ENCODE measurements at places on chromosomes 5 and 9. TPM values are rescaled to one million over a fixed set of nuclear protein-coding genes. Genes with fewer than 3 reads are reported as not detected.

GRCh38 chr9:7690014-7690413 lies 109.6 kb downstream of the DMAC1 start:
- H3K27ac ChIP-seq = no peak overlapping the region
- H3K4me3 ChIP-seq = no peak overlapping the region
- no peaks in the 10 kb centered on the region for H3K4me1 ChIP-seq

GRCh38 chr9:130981756-130982137 lies 27.2 kb upstream of the LAMC3 start:
- no peaks in the 10 kb centered on the region for H3K36me3 ChIP-seq
- DNase-seq = no peak
- H3K27me3 ChIP-seq = no peaks in the 10 kb centered on the region
- H3K27ac ChIP-seq = no peak overlapping the region
- no peak overlapping the region for H3K4me3 ChIP-seq

- no peaks in the 10 kb centered on the region for H3K27me3 ChIP-seq
- no peaks in the 10 kb centered on the region for H3K36me3 ChIP-seq
- DNase-seq = no peak
- H3K27ac ChIP-seq = no peak overlapping the region
- H3K4me1 ChIP-seq = no peaks in the 10 kb centered on the region
- no peak overlapping the region for H3K4me3 ChIP-seq
Observed at GRCh38 chr9:99353408-99353807, 131.3 kb downstream of the SEC61B start.

DNA sequence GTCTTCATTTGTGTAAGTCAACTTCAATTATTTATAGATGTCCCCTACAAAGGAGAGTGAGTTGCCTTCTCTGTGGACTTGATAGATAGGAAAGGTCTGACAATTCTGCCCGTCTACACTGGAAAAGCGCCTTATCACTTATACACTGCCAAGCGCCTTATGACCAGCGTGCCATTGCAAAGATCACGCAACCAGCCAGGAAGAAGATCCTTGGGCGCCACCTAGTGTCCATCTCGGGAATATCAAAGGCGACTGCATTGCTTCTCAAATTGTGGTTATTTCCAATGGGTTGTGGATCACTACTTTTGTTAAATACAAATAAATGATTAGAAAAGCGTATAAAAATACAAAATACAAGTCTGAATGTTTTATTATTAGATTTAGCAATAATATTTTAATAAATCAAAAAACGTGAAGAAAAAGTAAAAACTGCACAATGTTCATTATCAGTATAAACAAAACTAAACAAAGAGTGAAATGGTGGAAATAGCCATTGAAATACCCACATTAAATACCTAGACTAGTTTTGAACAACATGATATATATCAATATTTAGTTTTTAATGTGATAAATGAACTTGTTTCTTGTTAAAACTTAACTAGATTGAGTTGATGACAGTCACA lies 27.8 kb downstream of the SUB1 start:
- H3K4me1 ChIP-seq = no peaks in the 10 kb centered on the region
- no peaks in the 10 kb centered on the region for H3K27me3 ChIP-seq
- no peak overlapping the region for H3K27ac ChIP-seq
- no peaks in the 10 kb centered on the region for H3K36me3 ChIP-seq
- H3K4me3 ChIP-seq = no peak overlapping the region

DNA sequence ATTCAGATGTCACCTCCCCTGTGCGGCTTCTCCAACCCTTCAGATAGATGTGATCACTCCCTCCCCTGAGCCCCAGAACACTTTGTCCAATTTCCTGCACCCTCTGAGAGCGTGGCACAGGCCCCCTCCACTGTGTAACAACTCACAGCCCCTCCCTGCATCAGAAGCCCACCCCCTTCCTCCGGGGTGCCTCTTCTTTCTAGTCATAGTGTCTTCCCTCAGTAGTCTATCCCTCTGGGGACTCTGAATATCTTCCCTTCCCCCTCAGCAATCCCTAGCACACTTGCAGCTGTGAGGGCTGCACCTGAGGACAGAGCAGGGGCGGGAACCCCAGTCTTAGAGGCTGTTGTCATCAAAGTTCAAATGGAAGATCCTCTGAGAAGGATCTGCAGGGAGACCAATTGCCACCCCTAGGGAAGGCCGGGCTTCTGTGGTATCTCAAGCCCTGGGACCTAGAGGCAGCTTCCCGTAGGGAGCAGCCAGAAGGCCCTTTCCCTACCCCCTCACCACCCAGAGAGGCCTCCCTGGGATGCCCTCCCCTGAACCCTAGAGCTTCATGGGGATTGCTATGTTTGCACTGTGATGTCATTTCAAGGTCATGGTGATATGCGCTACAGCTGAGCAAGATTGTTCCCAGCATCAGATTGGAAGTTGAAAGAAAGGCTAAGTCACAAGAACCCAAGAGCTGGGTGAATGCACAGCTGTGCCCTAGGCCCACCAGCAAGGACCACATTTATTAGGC lies 70.7 kb downstream of the THBS4 start:
- H3K27ac ChIP-seq = no peak overlapping the region
- H3K36me3 ChIP-seq = no peaks in the 10 kb centered on the region
- peaks cover 15% of the 10 kb centered on the region for H3K4me1 ChIP-seq

DNA sequence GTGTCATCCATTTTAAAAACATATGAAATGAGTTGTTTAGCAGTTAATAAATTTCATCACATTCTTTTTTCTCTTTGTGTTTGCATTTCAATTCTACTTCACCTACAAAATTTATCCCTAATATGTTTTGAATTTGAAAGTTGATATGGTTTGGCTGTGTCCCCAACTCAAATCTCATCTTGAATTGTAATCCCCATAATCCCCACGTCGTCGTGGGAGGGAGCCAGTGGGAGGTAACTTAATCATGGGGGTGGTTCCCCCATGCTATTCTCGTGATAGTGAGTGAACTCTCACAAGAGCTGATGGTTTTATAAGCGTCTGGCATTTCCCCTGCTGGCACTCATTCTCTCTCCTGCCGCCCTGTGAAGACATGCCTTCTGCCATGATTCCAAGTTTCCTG lies 200.1 kb downstream of the EPB41L4A start:
- 0 out of 2 replicates have a peak, but pooled peaks cover 6% of the 10 kb centered on the region for H3K4me1 ChIP-seq
- no peak overlapping the region for H3K27ac ChIP-seq
- H3K36me3 ChIP-seq = no peaks in the 10 kb centered on the region
- DNase-seq = no peak

GABRB2 gene
- 0.94 TPM for total RNA-seq

SAXO1 gene
- total RNA-seq = not detected

PRSS3 gene
- total RNA-seq = 2.5 TPM

IL3 gene
- not detected for total RNA-seq

OBP2B gene
- total RNA-seq = not detected

PCDHGA6 gene
- total RNA-seq = 4.8 TPM

TIMD4 gene
- not detected for total RNA-seq

Data from GM23338 (cell line).